Vein endothelial cell (primary cell): ENCODE measurements at places on chromosomes 4 and X. TPM values are rescaled to one million over a fixed set of nuclear protein-coding genes. Genes with fewer than 3 reads are reported as not detected.

Gene ADRA2C
- total RNA-seq, result 0.29 and 0.33 TPM in 2 replicates

Gene P2RY4
- total RNA-seq, result 0.10 TPM in 1 of 2 replicates, not detected in the other

Gene ZNF141
- 10.1 and 15.6 TPM in 2 replicates for total RNA-seq

Gene CLDN22
- 0.10 TPM in 1 of 2 replicates, not detected in the other for total RNA-seq

Gene SPANXB1
- total RNA-seq, result not detected in 2 replicates

Gene PDHA2
- total RNA-seq, result not detected in 2 replicates
